ENCODE measurements at places on chromosomes 4 and X.

DNA sequence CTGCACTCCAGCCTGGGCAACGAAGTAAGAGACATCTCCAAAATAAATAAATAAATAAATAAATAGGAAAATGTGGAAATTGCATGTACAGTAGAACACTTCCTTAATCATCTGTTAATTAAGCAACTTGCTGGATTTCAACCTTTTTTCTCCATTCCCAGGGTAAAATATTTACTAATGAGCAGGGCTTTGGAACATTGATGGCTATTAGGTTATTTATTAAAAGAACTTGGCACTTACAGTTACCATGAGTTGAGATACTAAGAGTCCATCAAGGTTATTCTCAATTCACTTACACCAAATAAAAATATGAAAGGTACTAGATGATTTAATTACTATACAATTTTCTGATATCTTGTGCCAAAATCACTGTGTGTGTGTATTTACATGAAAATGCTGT is 607.1 kb downstream of the PCDH18 start:
- no peak for DNase-seq

- DNase-seq = no peak
Measured at GRCh38 chr4:1851575-1852410, 4.2 kb downstream of the LETM1 start.

DNA sequence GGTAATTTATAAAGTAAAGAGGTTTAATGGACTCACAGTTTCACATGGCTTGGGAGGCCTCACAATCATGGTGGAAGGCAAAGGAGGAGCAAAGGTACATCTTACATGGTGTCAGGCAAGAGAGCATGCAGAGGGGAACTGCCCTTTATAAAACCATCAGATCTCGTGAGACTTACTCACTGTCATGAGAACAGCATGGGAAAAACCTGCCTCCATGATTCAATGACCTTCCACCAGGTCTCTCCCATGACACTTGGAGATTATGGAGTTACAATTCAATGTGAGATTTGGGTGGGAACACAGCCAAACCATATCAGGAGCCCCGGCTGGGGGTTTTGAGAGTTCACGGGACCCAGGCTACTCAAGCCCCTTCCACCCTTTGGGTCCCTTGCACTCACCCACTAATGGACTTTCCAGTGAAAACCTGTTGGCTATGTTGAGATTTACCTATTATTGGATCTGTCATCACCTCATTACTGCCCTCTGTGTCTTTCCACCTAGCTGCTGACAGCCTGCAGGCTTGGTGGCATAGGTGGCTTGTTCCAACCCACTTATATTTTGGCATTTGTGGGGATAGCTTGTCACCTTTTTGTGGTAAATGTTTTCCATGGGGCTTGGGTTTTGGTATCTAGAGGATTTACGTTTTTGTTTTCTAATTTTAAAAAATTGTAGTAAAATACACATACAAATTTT is 24.0 kb downstream of the IGFBP7 start:
- no peak for DNase-seq

GRCh38 chrX:16100673-16101072 is 22.7 kb upstream of the GRPR start:
- DNase-seq = no peak

DNA sequence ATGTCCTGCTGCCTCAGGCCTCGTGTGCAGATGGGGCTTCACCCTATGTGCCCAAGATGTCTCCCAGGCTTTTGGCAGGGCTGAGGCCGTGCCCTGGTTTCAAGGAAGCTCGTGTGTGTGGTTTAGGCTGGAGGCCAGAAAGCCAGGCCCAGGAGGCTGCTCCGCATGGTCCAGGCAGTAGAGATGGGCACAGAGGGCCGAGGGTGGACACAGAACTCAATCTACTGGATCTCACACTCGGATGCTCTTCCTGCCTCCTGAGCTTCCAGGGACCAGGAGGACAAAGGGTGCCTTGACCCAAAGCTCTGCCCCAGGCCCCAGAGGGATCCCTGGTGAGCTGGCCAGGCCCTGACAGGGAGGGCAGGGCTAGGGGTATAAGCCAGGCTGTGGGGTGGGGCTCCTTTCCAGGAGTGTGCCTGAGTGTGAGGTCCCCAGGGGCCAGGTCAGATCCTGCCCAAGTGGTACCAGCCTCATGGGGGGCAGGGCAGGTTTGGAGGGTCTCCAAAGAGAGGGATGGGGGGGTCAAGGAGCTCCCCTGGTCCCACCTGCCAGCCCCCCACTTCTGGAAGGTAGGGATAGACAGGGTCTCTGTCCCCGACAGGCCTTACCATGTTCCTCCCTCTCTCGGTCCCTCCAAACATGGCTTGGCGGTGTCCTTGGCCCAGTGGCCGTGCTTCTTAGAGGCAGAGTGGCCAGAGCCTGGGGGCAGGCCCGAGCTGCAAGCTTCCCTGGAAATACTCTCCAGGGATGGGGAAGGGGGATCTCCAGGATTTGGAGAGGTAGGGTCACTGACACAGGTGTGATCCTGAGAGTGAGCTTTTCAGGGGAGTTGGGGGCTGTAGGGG is 23.8 kb downstream of the HTRA3 start:
- no peak for DNase-seq

All from stimulated activated CD8-positive, alpha-beta memory T cell treated with anti-CD3 and anti-CD28 coated beads, Interleukin-15, amount 100 ng/mL, for 1 hour (primary cell).